ACHN (cell line): ENCODE measurements at places on chromosomes 4 and X.

- no peak for DNase-seq
These were observed 538.1 kb downstream of the PPP4R3C start for GRCh38 chrX:26925088-26925487.

DNA sequence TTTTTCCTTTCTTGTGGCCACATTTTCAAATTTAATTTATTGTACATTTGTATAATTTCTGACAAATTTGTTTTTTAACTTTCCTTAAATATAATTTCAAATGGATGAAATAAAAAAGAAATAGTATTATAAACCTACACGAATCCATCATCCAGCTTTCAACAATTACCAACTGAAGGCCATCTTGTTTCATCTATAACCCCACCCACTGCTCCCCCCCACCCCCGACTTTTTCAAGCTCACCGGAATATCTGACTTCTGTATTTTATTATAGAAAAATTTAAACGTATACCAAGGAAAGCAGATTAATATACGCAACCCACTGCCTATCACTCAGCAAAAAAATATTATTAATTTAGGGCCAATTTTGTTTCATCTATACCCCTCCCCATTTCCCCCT is 1.1 kb downstream of the MORF4L2 start:
- no peak for DNase-seq

DNA sequence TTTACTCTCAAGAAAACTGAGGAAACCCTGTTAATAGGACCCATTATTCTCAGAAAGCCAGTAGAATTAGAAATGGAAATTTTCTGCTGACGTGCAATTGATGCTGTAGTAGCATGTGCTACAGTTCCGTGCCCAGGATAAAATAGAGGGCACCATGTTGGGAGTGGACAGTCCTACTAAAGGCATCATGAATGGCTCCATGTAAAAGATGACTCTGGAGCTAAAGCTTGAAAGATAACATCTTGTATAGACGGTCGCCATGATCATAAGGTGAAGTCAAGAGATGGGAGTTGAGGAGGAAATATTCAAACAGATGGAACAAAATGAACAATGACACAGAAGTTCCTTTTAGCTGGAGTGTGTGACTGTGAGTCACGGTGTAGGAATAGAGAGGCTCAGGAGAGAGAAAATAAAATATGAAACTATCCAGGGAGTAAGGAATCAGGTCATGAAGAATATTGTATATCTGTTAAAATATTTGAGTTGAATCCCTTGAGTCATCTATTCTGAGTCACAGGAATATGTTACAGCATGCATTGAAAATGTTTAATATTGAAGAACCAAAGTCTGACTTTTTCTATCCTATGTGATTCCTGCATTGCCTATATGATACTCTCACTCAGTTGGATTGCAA is 31.8 kb downstream of the ANXA10 start:
- no peak for DNase-seq

DNA sequence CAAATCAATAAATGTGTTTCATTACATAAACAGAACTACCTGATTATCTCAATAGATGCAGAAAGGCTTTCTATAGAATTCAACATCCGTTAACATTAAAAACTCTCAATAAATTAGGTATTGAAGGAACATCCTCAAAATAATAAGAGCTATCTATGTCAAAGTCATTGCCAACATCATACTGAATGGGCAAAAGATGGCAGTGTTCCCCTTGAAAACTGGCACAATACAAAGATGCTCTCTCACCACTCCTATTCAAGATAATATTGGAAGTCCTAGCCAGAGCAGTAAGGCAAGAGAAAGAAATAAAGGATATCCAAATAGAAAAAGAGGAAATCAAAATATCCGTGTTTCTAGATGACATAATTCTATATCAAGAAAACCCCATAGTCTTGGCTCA is 466.4 kb downstream of the MAGEE1 start:
- no peak for DNase-seq

- peak; percentile 85 for DNase-seq
These were observed 126.3 kb downstream of the RAPGEF2 start for GRCh38 chr4:159229164-159229563.

GRCh38 chr4:849478-850175 is 23.7 kb upstream of the CPLX1 start:
- no peak for DNase-seq
